ENCODE measurements at places on chromosomes 6 and 20.

- no peak for DNase-seq
These were observed 99.8 kb downstream of the TAF4 start for GRCh38 chr20:61965606-61966491.

DNA sequence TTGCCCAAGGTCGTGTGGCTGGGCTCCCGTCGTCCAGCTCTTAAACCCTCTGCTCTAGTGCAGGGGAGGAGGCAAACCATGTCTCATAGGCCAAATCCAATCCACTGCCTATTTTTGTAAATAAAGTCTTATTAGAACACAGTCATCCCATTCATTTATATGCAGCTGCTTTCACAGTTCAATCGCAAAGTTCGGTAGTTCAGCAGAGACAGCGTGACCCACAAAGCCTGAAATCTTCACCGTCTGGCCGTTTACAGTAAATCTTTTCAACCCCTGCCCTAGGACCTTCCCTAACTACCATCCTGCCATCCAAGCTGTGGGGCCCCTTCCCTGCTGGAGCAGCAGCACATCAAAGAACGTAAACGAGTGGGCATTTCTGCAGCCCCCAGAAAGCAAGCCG lies 65.9 kb downstream of the EYA2 start:
- DNase-seq = no peak

GRCh38 chr20:37251825-37252477 lies 9.7 kb downstream of the GHRH start:
- no peak for DNase-seq

- no peak for DNase-seq
These were observed 987 bp downstream of the TMEM181 start for GRCh38 chr6:158560836-158561320.

- DNase-seq = no peak
These were observed 343.9 kb downstream of the SOX4 start for GRCh38 chr6:21937466-21937865.

- no peak for DNase-seq
These were observed at the start of gene NKAIN4 for GRCh38 chr20:63254232-63254605. Gene NKAIN4 (minus strand): TSS chr20:63254463. CDS start chr20:63254450, 13 bp downstream.

GRCh38 chr6:87918461-87918941 lies 129.1 kb upstream of the SPACA1 start:
- no peak for DNase-seq

GRCh38 chr20:430091-430999 lies 22.2 kb downstream of the RBCK1 start:
- DNase-seq = no peak

DNA sequence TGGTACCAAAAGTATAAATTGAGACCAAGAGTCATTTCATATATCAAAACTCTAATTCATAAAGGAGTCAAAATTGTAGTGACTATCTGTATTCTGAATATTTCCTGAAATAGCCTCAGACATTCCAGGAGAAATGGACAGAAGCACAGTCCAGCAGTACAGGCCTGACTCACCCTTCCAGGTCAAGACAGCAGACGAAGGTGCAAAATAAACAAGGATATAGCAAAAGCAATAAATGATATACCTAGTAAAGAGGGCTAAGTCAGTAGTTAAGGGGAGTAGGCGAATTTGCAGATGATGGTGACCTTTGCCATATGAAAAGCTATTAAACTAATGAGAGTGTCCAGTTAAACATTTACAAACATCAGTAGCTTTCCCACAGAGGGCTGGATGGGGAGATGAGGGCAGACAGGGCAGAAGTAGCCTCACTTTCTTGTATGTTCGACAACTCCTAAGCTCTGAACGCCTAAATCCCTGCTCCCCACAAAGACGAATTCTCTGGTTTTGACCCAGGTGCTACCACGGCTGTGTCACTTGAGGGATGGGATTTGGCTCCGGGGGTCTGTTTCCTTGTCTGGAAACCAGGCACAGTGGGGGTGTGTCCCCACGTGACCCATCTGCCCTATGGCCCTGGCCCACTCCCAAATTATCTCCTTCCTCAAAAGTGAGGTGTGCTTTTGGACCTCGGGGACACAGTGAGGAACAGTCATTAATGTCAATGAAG lies 3.6 kb upstream of the SLC52A3 start:
- no peak for DNase-seq

- no peak for DNase-seq
These were observed 192.0 kb downstream of the GRIK2 start for GRCh38 chr6:101585501-101585900.

GRCh38 chr6:156554160-156554559 lies 223.0 kb upstream of the ARID1B start:
- no peak for DNase-seq

DNA sequence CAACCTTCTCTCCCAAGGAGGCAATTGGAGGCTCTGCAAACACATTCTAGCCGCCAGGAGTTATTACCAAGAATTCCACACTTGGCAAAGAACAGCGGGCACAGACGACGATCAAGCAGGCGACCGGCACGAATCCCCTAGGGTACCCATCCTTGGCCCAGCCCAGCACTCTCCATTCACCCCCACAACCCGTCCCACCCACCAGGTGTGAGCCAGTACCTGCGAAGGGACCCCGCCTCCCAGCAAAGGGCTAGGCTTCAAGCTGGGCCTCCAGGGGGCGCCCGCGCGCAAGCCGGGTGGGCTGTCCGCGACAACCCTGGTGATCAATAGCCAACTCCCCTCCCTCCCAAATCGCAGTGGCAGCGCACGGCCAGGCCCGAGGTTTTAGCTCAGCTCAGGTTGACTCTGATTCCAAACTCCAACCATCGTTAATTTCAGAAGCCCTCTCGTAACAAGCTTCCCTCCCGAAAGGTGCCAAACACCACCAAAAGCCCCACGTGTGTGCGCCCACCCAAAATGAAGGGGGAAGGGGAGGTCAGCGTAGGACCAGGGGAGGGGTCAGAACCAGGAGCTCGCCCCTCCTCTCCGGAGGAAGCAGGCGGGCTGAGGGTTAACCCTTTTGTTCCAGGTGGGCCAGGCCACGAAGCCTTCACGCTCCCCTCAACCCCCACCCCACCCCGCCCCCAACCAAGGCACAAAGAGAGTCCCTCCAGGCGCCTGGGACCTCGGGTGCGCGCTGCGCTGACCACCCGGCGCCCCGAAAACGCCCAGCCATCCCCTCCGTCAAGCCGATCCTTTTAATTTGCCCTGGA lies 2.1 kb downstream of the SALL4 start:
- no peak for DNase-seq

GRCh38 chr6:113642714-113643406 lies 214.3 kb upstream of the MARCKS start:
- no peak for DNase-seq

GRCh38 chr6:45419571-45420082 lies 41.9 kb upstream of the SUPT3H start:
- no peak for DNase-seq

DNA sequence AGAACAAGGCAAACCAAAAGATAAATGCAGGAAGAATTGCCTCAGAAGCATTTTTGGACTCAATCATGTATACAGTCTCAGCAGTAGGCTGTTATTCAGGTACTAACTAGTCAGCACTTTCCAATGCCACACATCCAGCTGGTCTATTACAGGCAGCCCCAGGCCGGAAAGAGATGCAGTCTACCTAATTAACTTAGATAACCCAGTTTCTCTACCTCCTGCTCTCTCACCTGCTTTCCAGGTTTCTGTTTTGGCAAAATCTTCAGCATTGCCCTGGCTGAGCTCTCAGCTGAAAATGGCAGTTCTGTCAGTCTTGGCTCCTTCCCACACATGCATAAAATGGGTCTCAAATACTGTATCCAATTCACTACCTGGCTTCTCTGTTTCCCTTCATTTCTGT lies 101.3 kb upstream of the UFL1 start:
- DNase-seq = no peak

- DNase-seq = no peak
These were observed 88.4 kb upstream of the JARID2 start for GRCh38 chr6:15157479-15157878.

GRCh38 chr6:163063561-163063960 lies 335.8 kb downstream of the PACRG start:
- no peak for DNase-seq

DNA sequence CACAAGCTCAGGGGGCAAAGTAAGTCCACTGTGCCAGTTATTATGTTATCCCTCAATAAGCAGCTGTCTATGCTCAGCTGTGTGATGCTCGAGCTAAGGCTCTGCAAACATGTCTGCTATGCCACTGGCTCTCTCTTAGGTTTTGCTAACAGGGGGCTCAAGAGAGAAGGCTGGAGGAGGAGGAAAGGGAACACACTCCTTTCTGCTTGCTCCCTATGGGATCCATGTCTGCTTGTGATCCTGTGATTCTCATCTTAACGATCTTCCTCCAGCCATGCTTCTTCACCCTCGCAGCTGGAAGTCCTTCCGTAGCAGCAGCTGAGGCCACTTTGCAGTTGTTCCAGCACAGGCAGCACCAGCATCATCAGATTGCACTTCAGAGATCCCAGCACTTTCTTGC lies 37.0 kb upstream of the IGF2R start:
- DNase-seq = no peak

GRCh38 chr20:2217857-2218539 lies 77.8 kb upstream of the TGM3 start:
- peak; percentile 29 for DNase-seq

- no peak for DNase-seq
These were observed 18.3 kb downstream of the RAET1L start for GRCh38 chr6:150006961-150007464.

- DNase-seq = no peak
These were observed 301.4 kb downstream of the LAMA2 start for GRCh38 chr6:129184324-129184723.

- no peak for DNase-seq
These were observed 64.7 kb downstream of the ITCH start for GRCh38 chr20:34427784-34428183.

- no peak for DNase-seq
These were observed 69.0 kb upstream of the PDE7B start for GRCh38 chr6:135782546-135782945.

DNA sequence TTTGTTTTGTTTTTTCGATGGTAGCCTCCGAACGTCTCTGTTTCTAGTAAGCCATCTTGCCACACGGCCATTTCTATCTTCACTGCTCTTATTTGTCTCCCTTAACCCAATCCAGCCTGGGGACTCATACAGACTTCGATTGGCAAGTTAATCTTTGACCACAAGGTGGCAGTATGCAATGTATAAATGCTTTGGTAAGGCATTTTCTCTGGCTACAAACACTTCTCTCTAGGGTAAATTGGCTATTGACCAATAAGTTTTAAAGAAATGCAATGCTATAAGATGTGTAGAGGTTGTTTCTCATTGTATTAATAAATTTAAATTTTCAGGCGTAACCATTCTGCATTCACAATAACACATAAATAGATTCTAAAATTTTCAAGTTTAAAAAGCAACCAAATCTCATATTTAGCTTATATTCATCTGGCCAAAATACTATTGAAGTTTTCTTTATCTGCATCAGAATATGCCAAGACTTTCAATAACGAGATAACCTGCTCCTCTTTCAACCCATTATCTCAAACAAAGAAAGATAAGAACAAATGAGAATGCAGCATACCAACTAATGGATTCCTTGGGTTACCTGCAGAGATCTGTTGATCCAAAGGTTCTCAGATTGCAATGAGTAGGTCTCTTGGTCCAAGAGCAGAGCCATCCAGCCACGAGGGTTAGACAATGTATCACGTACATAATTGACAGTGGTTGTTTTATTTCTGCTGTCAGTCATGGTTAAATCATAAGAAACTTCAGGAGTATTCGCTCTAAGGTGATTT lies 231.9 kb downstream of the PKHD1 start:
- DNase-seq = no peak

- no peak for DNase-seq
These were observed 7.4 kb upstream of the BPIFA3 start for GRCh38 chr20:33209789-33210188.

- no peak for DNase-seq
These were observed 13.4 kb downstream of the TEAD3 start for GRCh38 chr6:35483490-35483889.

- no peak for DNase-seq
These were observed 831.8 kb downstream of the MAFB start for GRCh38 chr20:39857187-39857586.

DNA sequence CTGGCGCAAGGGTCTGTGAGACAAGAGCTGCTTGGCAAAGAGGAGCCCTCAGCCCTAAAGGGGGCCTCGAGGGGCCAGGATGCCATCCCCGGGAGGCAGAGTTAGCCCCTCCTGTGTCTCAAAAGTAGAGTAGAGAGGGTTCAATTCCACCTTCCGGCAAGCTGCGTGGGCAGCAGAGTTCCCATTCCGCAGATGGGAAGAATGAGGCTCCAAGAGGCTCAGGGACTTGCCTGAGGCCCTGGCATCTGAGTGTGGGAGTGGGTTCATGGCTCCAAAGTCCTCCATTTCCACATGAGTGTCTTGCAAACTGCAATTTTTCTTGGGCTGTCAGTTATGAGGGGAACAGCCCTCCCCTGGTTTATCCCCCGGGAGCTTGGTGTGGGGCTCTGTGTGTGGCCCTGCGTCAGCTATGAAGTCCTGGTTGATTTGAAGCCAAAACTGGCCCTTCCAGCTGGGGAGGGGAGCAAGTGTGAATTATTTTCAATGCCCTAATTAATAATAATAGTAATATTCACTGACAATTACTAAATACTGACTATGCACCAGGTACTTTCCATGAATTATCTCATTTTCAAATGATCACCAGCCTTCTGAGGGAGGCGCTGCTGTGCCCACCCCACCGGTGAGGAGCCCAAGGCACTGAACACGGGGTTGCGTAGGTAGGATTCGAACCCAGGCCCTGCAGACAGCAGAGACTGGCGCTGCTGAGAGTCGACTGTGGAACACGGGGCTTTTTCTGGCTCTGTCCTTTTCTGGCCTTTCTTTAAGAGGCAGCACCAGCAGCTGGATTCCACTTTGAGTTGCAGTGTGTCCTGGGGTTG lies 153.0 kb upstream of the PTPN1 start:
- no peak for DNase-seq

DNA sequence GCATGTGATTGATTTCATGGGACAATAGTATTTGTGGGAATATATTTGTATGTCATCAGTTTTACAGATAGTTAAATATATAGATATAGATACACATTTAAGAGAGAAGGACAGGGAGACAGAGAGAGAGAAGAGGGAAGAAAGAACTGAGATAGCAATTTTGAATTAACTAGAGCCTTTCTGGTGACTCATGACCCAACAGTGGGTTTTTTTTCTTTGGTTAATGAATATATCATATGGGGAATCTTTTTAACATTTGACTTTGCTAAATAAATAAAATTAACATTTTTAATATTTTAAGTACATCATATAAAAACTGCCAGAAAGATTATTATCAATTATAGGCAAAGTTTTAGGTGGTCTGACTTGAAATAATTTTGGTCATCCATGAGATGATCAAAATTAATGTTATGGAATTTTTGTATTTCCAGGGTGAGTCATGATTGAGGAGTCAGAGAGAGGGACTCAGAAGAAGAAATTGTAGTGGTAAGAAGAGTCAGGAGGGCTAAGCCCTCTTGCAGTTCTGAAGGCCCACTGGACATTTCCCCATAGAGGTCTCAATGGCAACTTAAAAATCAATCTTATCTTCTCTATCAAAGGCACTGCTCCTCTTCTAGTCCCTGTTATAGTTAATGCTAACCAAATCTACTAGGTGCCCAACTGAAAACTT lies 508.1 kb upstream of the MAP3K7 start:
- no peak for DNase-seq

GRCh38 chr6:77462359-77463307 lies 658 bp downstream of the HTR1B start:
- no peak for DNase-seq
